ENCODE measurements at places on chromosomes 5 and 9.

- DNase-seq = no peak
These were observed 165.9 kb downstream of the DENND1A start for GRCh38 chr9:123763910-123764588.

- peak; percentile 36 for DNase-seq
These were observed 16.7 kb upstream of the MTMR12 start for GRCh38 chr5:32329395-32329834.

- no peak for DNase-seq
These were observed 59.4 kb upstream of the RAPGEF1 start for GRCh38 chr9:131799177-131799823.

GRCh38 chr9:18788256-18788655 lies 244.8 kb downstream of the SAXO1 start:
- DNase-seq = no peak

GRCh38 chr5:4058899-4059298 lies 463.3 kb downstream of the IRX1 start:
- no peak for DNase-seq

GRCh38 chr9:113588242-113588810 lies 124.8 kb downstream of the RGS3 start:
- DNase-seq = no peak
